ENCODE measurements at places on chromosomes 5 and 9.

DNA sequence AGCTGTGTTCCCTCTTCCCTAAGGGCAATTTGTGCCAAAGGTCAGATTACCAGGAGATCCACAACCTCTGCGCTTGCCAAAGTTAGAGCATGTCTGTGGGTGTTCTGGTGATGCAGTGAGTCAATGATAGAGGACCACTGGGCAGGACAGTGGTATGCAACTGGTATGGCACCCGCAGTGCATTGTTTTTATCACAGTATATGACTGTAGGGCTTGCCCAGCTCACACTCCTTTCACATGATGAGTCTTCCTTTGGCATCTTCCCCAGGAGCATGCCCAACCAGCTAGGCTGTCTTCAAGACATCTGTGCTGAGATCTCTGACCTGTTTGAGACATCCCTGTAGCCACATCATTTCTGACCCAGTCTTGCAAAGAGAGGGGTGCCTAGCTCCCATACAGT lies 1650.0 kb upstream of the CDH6 start:
- DNase-seq: no peak

- DNase-seq: no peak
These were observed 41.7 kb downstream of the CETN3 start for GRCh38 chr5:90367879-90368278.

- no peak for DNase-seq
These were observed 286.6 kb upstream of the POU5F2 start for GRCh38 chr5:94028001-94028400.

DNA sequence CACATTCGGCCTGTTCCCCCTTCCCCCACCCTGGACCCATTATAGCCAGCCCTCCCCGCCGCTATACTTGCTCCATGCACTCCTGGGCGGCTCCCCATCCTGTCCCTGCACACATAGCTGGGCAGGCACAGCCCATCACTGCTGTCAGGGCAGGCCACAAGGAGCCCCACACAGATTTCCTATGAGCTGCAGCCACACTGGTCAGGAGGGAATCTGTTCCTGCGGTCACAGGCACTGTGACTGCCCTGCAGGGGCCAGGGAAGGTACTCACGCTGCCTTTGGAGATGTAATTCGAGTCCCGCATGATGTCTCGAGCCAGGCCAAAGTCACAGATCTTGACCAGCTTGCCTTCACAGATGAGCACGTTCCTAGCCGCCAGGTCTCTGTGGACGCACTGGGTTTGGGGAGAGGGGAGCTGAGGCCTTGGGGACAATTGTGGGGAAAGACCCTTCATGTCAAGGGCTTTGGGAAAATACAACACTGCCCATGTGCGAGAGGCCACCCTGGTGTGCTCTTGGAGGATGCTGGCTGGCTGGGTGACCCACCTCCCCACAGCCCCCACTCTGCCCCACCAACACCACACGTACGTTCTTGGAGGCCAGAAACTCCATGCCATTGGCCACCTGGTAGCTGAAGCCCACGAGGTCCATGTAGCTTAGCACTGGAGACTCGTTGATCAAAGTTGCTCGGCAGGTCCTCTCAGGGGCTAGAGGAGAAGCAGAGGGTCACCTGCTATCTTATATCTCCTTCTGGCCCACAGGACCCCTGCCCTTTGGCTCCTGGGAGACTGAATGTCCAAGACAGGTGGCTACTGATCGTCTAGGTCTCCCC lies 34.5 kb upstream of the CSF1R start:
- no peak for DNase-seq

DNA sequence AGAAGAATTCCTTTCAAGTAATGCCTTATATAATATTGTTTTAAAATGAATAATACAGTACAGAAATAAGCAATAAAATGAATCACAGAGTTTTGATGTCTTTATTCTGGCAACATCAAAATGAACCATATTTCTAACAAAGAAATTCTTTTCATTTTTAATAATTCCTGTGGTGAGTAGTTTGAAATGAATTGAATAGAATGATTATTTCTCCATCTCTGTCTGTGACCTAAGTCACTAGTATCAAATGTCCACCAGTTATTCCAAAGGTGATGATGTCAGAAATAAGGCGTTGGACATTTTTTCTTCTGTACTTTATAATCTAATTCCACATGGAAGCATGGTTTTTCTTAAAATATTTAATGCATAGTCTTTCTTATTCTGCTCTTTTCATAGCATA lies 106.2 kb downstream of the ADAMTSL1 start:
- no peak for DNase-seq

Data from H4 (cell line).